ENCODE measurements at places on chromosomes 2 and 18. TPM values are rescaled to one million over a fixed set of nuclear protein-coding genes. Genes with fewer than 3 reads are reported as not detected.
A peak's percentile ranks its signal among the peaks of the same experiment; 100 is the strongest.

GRCh38 chr2:237568121-237568660, 1.8 kb downstream of the PRLH start:
- peaks cover under 1% of the 10 kb centered on the region for H3K27me3 ChIP-seq
- no peak for DNase-seq
- no peak overlapping the region for H3K27ac ChIP-seq
- H3K4me3 ChIP-seq: no peak overlapping the region
- H3K4me1 ChIP-seq: peaks cover 11% of the 10 kb centered on the region

GRCh38 chr2:26072925-26073768, 39.3 kb downstream of the RAB10 start:
- H3K4me1 ChIP-seq: peaks cover 34% of the 10 kb centered on the region
- no peaks in the 10 kb centered on the region for H3K36me3 ChIP-seq
- H3K27ac ChIP-seq: no peak overlapping the region
- H3K27me3 ChIP-seq: no peaks in the 10 kb centered on the region
- H3K4me3 ChIP-seq: no peak overlapping the region

GRCh38 chr2:107804608-107805498, 21.8 kb upstream of the RGPD4 start:
- no peak overlapping the region for H3K4me3 ChIP-seq
- H3K36me3 ChIP-seq: no peaks in the 10 kb centered on the region
- no peak overlapping the region for H3K27ac ChIP-seq
- H3K27me3 ChIP-seq: no peaks in the 10 kb centered on the region
- H3K4me1 ChIP-seq: peaks cover 7% of the 10 kb centered on the region
- DNase-seq: no peak

DNA sequence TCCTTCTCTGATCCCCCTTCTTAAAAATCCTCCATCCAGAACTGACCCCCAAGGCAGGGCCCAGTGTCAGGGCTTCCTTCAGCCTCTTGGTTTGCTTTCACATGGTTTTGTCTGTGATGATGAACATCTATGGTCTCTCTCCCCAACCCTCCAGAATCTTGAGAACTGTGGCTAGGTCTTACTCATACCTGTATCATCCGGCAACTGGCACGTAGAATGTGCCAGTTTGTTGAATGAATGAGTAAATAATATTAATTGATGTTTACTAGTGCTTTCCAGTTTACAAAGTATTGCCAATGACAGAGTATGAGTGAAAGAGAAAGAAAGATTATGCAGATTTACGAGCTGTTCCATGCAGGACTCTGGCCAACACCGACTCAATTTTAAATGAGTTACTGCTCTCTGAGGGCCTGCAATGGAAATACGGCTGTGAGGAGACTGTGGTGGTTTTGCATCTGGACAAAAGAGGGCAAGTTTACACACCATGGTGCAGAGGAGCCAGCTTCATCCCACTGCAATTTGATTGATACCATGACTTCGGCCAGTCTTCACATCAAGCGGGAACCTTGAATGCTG, 29.9 kb upstream of the TRIB2 start:
- no peak overlapping the region for H3K27ac ChIP-seq
- H3K27me3 ChIP-seq: no peaks in the 10 kb centered on the region
- H3K4me1 ChIP-seq: peaks cover 5% of the 10 kb centered on the region
- DNase-seq: no peak
- no peak overlapping the region for H3K4me3 ChIP-seq

DNA sequence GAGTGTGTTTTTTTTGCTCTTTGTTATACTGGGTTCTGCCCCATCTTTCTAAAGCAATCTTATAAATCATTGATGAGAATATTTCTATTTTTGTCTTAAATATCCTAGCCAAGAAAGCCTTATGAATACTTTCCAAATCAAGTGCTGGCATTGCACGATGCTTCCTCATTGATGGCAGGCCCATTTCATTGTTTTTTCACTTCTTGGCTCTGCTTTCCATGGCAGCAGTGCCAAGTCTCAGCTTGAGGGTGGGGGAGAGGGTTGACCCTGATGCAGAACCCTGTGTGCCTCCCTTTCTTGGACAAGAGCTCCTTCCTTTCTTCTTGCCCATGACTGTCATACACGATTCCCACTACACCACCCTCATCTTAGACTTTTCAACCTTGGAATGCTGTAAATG, 16.7 kb upstream of the CELF4 start:
- no peaks in the 10 kb centered on the region for H3K36me3 ChIP-seq
- peaks cover 9% of the 10 kb centered on the region for H3K4me1 ChIP-seq
- DNase-seq: no peak
- H3K4me3 ChIP-seq: no peak overlapping the region
- peaks cover 41% of the 10 kb centered on the region for H3K27me3 ChIP-seq

The LAMA3 gene
- total RNA-seq: 0.35 TPM

DNA sequence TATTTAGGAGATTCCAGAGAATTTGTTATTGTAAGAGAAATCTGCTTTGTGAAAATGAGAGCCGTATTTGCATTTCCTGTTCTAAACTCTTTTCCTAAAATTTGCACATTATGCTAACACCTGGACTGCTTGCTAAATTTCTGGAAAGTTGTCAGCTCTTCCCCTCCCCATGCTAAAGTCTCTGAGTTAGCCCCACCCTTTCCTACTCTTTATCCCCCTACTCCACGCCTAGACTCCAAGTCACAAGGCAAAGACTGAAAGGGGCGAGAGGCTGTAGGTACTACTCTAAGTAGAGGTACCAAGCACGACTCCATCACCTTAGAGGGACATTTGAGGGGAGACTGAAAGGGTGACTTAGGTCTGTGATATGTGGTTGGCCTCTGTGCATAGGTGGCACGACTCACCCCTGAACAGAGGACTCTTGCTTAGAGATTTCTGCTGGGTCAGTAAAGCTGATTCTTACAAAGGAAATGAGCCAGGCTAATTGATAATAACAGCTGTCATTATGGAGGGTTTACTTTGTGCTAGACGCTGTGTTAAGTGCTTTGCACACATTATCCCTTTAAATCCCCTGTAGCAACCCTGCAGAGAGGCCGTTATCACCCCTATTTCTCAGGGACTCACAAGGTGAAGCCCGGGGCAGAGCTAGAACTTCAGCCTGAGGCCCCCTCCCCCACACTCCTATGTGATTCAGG, 373.5 kb downstream of the EN1 start:
- DNase-seq: no peak
- no peaks in the 10 kb centered on the region for H3K36me3 ChIP-seq
- H3K4me1 ChIP-seq: peaks cover 19% of the 10 kb centered on the region
- H3K27me3 ChIP-seq: peaks cover 14% of the 10 kb centered on the region

GRCh38 chr2:178928077-178928476, 120.9 kb upstream of the TTN start:
- H3K27me3 ChIP-seq: no peaks in the 10 kb centered on the region
- H3K4me3 ChIP-seq: no peak overlapping the region
- no peak for DNase-seq
- no peak overlapping the region for H3K27ac ChIP-seq
- H3K36me3 ChIP-seq: no peaks in the 10 kb centered on the region

GRCh38 chr2:152042636-152043615, 55.9 kb downstream of the CACNB4 start:
- no peak overlapping the region for H3K27ac ChIP-seq
- no peak overlapping the region for H3K4me3 ChIP-seq
- H3K36me3 ChIP-seq: no peaks in the 10 kb centered on the region
- peaks cover 8% of the 10 kb centered on the region for H3K4me1 ChIP-seq
- H3K27me3 ChIP-seq: no peaks in the 10 kb centered on the region
- DNase-seq: no peak

The GALR1 gene
- total RNA-seq: not detected

DNA sequence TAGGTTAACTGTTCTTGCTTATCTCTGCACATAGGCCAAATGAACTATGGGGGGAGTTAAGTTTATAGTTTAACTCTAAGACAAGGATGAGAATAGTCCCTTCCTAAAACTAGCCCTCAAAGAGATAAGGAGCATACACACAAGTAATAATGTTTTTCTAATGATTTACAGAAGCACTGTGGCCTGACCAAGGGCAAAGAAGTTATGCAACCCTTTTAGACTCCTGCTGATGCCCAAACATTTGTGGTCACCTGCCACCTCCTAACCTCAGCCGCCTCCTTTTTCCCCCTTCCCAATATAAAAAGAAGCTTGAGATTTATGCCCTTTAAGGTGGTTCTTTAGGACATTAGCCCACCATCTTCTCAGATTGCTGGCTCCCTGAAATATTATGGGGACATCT, 357.7 kb downstream of the ALK start:
- no peaks in the 10 kb centered on the region for H3K4me1 ChIP-seq
- no peaks in the 10 kb centered on the region for H3K36me3 ChIP-seq
- no peaks in the 10 kb centered on the region for H3K27me3 ChIP-seq
- no peak overlapping the region for H3K4me3 ChIP-seq

GRCh38 chr18:67001052-67001451, 397.2 kb upstream of the CDH19 start:
- no peak overlapping the region for H3K27ac ChIP-seq
- H3K27me3 ChIP-seq: no peaks in the 10 kb centered on the region
- no peaks in the 10 kb centered on the region for H3K4me1 ChIP-seq
- DNase-seq: no peak
- no peak overlapping the region for H3K4me3 ChIP-seq

DNA sequence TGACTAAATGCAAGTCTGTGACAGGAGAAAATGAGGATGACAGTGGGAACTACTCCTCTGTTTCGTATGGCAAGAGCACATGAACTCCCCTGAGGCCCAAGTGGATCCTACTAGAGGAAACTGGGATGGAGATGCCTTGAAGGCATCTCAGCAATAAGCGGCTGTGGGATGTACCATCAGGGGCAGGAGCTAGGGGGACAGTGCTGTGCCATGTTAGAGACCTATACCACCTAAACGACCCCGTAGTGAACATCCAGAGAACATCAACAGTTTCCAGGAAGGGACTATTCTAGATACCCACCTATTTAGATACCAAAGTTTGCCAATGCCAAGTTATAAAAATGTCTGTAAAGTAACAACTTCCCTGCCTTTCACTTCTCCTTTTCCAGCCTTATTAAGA, 860.8 kb upstream of the ACVR2A start:
- no peak overlapping the region for H3K4me3 ChIP-seq
- H3K27me3 ChIP-seq: no peaks in the 10 kb centered on the region
- DNase-seq: no peak
- peaks cover 7% of the 10 kb centered on the region for H3K36me3 ChIP-seq
- H3K4me1 ChIP-seq: peaks cover 35% of the 10 kb centered on the region

DNA sequence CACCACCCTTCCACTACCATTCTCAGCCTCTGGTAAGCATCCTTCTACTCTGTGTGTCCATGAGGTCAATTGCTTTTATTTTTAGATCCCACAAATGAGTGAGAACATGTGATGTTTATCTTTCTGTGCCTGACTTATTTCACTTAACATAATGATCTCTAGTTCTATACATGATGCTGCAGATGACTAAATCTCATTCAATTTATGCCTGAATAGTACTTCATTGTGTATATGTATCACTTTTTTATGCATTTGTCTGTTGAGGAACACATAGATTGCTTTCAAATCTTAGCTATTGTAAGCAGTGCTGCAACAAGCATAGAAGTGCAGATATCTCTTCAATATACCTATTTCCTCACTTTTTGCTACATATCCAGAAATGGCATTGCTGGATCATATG, 733.3 kb downstream of the SUCLG1 start:
- no peak overlapping the region for H3K27ac ChIP-seq
- H3K4me3 ChIP-seq: no peak overlapping the region
- H3K4me1 ChIP-seq: no peaks in the 10 kb centered on the region
- no peak for DNase-seq

The SH2D6 gene
- 0.34 TPM for total RNA-seq

DNA sequence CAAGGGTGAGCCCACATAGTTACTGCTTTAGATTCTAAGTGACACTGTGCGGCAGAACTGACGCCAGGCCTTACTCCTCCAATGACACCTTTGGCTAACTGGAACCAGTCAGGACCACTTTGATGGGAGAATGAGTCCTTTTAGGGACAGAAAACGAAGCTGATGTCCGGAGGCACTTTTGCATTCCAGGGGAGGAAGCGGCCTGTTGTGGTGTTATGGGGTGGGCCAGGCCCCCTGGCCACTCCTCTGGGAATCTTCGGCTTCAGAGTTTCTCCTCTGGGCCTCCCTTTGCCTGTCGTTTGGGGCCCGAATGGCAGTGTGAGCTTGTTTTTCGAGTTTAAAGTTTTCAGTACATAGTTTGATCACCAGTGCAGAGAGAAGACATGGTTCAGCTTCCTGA, 65.9 kb downstream of the MBP start:
- H3K27me3 ChIP-seq: no peaks in the 10 kb centered on the region
- no peaks in the 10 kb centered on the region for H3K36me3 ChIP-seq
- no peak overlapping the region for H3K4me3 ChIP-seq

DNA sequence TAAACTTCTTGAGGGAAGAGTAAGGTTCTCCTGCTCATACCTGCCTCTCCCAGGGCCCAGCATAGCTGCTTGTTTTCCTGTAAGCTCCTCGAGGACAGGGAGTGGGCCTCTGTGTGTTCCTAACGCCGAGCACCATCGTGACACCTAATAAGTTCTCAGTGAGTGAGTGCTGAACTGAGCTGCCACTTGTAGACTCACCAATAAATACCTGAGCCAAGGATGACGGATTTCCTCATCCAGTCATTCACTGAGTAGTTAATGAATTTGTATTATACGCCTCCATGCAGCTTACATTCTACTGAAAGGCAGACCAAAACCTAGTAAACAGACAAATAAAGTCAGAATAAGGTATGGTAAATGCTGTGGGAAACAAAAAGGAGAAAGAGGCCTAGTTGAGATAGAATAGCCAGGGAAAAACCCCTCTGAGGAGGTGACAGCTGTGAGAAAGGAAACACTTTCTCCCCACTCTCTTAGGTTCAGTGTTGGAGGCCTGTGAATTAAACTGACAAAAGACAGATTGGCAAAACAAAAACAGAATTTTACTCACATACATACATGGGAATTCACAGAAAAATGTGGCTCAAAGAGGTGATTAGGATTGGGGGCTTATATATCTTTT, 138.6 kb downstream of the B3GNT2 start:
- no peaks in the 10 kb centered on the region for H3K27me3 ChIP-seq
- no peaks in the 10 kb centered on the region for H3K36me3 ChIP-seq
- DNase-seq: no peak
- peak overlapping the region; percentile 62 for H3K27ac ChIP-seq
- no peak overlapping the region for H3K4me3 ChIP-seq
- peaks cover 4% of the 10 kb centered on the region for H3K4me1 ChIP-seq

The SETBP1 gene
- 38.9 TPM for total RNA-seq

- no peaks in the 10 kb centered on the region for H3K36me3 ChIP-seq
- DNase-seq: no peak
- H3K27ac ChIP-seq: no peak overlapping the region
- peaks cover 4% of the 10 kb centered on the region for H3K4me1 ChIP-seq
Observed at GRCh38 chr2:60070736-60071489, 482.5 kb downstream of the BCL11A start.

The TNFAIP6 gene
- total RNA-seq: 0.75 TPM

GRCh38 chr2:1070601-1071000, 120.0 kb downstream of the SNTG2 start:
- no peak for DNase-seq
- H3K4me1 ChIP-seq: peaks cover 16% of the 10 kb centered on the region
- H3K4me3 ChIP-seq: no peak overlapping the region

DNA sequence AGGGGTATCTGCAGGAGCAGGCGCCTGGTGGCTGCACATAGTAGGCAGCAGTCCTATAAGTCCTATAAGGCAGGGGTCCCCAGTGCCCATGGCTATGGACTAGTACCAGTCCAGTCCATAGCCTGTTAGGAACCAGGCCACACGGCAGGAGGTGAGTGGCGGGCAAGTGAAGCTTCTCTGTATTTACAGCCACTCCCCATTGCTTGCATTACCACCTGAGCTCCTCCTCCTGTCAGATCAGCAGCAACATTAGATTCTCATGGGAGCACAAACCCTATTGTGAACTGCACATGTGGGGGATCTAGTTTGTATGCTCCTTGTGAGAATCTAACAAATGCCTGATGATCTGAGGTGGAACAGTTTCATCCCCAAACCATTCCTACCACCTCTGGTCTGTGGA, 33.1 kb downstream of the STK25 start:
- H3K4me3 ChIP-seq: no peak overlapping the region
- no peaks in the 10 kb centered on the region for H3K4me1 ChIP-seq
- no peak overlapping the region for H3K27ac ChIP-seq
- DNase-seq: no peak
- no peaks in the 10 kb centered on the region for H3K36me3 ChIP-seq
- H3K27me3 ChIP-seq: no peaks in the 10 kb centered on the region

Measured in neural crest cell (in vitro differentiated cells).